Activated naive CD4-positive, alpha-beta T cell treated with anti-CD3 and anti-CD28 coated beads for 36 hours (primary cell): ENCODE measurements at places on chromosomes 13 and 19. TPM values are rescaled to one million over a fixed set of nuclear protein-coding genes. Genes with fewer than 3 reads are reported as not detected.
A peak's percentile ranks its signal among the peaks of the same experiment; 100 is the strongest.

- no peak overlapping the region for H3K27ac ChIP-seq
- no peaks in the 10 kb centered on the region for H3K27me3 ChIP-seq
- no peaks in the 10 kb centered on the region for H3K36me3 ChIP-seq
- DNase-seq: no peak
Measured at GRCh38 chr13:50709058-50709457, 134.4 kb downstream of the DLEU7 start.

- H3K4me3 ChIP-seq: no peak overlapping the region
- H3K36me3 ChIP-seq: peaks cover 10% of the 10 kb centered on the region
- H3K27me3 ChIP-seq: no peaks in the 10 kb centered on the region
- H3K27ac ChIP-seq: no peak overlapping the region
- peaks cover 62% of the 10 kb centered on the region for H3K4me1 ChIP-seq
- peak; percentile 38 for DNase-seq
Measured at GRCh38 chr13:97261254-97262005, 39.3 kb downstream of the MBNL2 start.

DNA sequence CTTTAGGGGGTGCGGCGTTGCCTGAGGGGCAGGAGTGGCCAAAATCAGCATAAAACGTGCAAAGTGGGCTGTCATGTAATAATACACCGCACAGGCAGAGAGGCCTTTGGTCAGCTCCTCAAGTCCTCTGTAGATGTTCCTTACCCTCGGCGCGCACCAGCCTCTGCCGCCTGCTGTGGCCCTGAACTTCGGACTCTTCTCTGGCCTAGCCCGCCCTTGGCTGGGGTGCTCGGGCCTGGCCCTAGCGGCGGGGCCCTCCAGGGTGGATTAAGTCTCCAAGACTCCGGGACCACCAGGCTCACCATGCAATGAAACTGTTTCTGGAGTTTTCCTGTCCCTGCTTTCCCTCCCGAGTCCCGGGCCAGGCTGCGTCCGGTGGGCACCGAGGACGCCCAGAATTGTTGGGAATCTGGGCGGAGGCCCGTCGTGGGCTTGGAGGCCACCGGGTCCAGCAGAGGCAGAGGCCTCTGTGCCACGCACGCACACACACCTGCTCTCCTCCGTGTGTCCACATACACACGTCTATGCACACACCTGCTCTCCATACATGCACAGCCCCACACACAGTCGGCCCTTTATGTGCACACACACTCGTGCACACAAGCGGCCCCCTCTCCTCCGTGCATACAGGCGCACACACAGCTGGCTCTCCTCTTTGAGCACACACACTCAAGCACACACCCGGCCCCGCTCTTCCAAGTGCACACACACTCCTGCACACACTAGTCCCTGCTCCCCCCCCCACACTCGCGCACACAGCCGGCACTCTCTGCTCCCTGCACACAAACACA, 1.5 kb upstream of the TFDP1 start:
- DNase-seq: peak; percentile 2
- H3K4me3 ChIP-seq: peak overlapping the region; percentile 61
- peaks cover 27% of the 10 kb centered on the region for H3K4me1 ChIP-seq
- no peaks in the 10 kb centered on the region for H3K27me3 ChIP-seq
- no peak overlapping the region for H3K27ac ChIP-seq

GRCh38 chr13:100063906-100064305, 25.0 kb upstream of the PCCA start:
- no peak overlapping the region for H3K27ac ChIP-seq
- H3K4me3 ChIP-seq: no peak overlapping the region
- peaks cover 5% of the 10 kb centered on the region for H3K27me3 ChIP-seq
- no peak for DNase-seq
- H3K4me1 ChIP-seq: no peaks in the 10 kb centered on the region

FCAR gene
- total RNA-seq: not detected

GRCh38 chr13:33671560-33671959, 146.4 kb upstream of the RFC3 start:
- H3K27ac ChIP-seq: no peak overlapping the region
- H3K36me3 ChIP-seq: no peaks in the 10 kb centered on the region
- peaks cover 4% of the 10 kb centered on the region for H3K4me1 ChIP-seq
- no peak for DNase-seq
- no peak overlapping the region for H3K4me3 ChIP-seq

DNA sequence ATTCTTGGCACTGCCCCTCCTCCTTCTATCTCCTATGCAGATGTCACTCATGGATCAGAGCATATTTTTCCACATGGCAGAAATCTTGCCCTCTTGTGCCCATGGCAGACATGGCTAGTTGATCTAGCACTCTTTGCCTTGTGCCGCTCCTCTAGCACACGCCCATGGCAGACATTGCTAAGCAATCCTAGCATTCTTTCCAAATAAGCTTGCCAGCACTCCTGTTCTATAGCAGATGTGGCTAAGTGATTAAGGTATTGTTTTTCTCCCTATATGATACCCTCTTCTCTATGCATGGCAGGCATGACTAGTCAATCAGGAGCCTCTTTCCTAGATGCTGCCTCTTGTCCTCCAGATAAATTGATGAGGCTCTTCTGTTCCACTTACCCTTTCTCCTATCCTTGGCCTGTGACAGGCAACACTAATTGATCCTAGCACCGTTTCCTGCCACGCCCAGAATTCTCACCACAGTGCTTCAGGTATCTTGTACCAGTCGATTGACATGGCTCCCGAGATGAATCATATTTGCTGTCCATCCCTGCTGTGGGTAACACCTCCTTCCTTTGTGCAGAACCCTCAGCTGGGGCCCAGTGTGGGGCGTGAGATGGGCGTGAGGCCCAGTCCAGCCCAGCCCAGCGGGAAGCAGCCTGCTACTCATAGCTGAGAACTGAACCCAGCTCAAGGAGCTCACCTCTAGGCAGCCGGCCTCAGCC, 26.9 kb downstream of the TMED1 start:
- DNase-seq: peak; percentile 60
- H3K4me1 ChIP-seq: peaks cover 20% of the 10 kb centered on the region
- peak overlapping the region; percentile 61 for H3K27ac ChIP-seq
- H3K36me3 ChIP-seq: peaks cover 15% of the 10 kb centered on the region
- no peaks in the 10 kb centered on the region for H3K27me3 ChIP-seq
- no peak overlapping the region for H3K4me3 ChIP-seq

GRCh38 chr19:42038666-42039065, 31.3 kb downstream of the GRIK5 start:
- no peak for DNase-seq
- H3K4me1 ChIP-seq: no peaks in the 10 kb centered on the region
- no peaks in the 10 kb centered on the region for H3K27me3 ChIP-seq
- no peak overlapping the region for H3K4me3 ChIP-seq
- no peak overlapping the region for H3K27ac ChIP-seq

KISS1R gene
- total RNA-seq: 5.3 TPM

- H3K27me3 ChIP-seq: no peaks in the 10 kb centered on the region
- no peak overlapping the region for H3K27ac ChIP-seq
- no peak overlapping the region for H3K4me3 ChIP-seq
- H3K4me1 ChIP-seq: peaks cover 12% of the 10 kb centered on the region
Measured at GRCh38 chr13:45196096-45196495, 4.7 kb downstream of the KCTD4 start.

KLK14 gene
- total RNA-seq: 0.69 TPM

HSD17B14 gene
- 0.50 TPM for total RNA-seq

FFAR3 gene
- 5.3 TPM for total RNA-seq

DNA sequence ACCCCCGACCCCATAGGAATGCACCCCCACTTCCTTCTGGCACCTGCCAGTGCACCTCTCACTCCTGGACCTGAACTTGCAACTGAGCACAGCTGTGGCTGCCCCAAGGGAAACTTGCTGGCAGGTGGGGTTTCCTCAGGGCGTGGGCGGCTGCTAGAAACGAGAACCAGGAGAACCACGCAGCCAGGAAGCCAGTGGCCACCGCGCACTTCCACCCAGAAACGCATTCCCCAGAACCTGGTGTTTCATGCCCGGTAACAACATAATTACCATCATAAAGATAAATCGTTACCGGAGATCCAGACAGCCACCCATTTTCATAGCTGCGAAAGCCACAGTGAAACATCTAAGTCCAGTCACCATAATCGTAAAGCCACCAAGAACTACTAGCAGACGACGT, 75.2 kb upstream of the C13orf46 start:
- H3K36me3 ChIP-seq: peaks cover 18% of the 10 kb centered on the region
- H3K27me3 ChIP-seq: no peaks in the 10 kb centered on the region
- peak overlapping the region; percentile 53 for H3K4me3 ChIP-seq
- peak; percentile 83 for DNase-seq

NLRP5 gene
- total RNA-seq: not detected

FPR1 gene
- not detected for total RNA-seq

CILP2 gene
- total RNA-seq: 0.22 TPM

DNA sequence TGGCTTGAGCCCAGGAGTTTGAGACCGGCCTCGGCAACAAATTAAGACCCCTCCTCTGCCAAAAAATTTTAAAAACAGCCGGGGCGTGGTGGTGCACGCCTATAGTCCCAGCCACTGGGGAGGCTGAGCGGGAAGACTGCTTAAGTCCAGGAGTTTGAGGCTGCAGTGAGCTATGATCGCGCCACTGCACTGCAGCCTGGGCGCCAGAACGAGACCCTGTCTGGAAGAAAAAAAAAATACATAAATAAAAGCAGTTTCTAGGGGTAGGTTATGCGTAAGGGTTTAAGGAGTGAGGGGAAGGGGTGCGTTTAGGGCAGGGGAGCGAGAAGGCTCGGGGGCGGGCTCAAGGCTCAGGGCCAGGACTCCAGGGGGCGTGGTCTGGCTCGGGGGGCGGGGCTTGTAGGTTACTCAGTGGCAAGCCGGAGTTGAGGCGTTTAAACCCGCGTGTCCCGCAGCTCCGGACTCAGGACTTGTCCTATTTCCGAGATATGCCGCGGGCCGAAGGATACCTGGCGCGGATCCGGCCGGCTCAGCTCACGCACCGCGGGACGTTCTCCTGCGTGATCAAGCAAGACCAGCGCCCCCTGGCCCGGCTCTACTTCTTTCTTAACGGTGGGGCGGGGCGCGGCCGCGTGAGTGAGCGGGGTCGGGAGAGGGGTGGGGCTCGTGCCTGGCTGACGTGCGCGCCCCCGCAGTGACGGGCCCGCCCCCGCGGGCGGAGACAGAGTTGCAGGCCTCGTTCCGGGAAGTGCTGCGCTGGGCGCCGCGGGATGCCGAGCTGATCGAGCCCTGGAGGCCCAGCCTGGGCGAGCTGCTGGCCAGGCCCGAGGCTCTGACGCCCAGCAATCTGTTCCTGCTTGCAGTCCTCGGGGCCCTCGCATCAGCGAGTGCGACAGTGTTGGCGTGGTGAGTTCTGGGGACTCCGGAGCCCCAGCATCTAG, 10.7 kb downstream of the SPACA6 start:
- H3K27ac ChIP-seq: peak overlapping the region; percentile 92
- peaks cover 27% of the 10 kb centered on the region for H3K4me1 ChIP-seq

GRCh38 chr13:33257841-33258807, 27.4 kb downstream of the STARD13 start:
- no peak for DNase-seq
- no peaks in the 10 kb centered on the region for H3K4me1 ChIP-seq
- H3K27me3 ChIP-seq: peaks cover 3% of the 10 kb centered on the region
- H3K4me3 ChIP-seq: no peak overlapping the region
- no peaks in the 10 kb centered on the region for H3K36me3 ChIP-seq

DNA sequence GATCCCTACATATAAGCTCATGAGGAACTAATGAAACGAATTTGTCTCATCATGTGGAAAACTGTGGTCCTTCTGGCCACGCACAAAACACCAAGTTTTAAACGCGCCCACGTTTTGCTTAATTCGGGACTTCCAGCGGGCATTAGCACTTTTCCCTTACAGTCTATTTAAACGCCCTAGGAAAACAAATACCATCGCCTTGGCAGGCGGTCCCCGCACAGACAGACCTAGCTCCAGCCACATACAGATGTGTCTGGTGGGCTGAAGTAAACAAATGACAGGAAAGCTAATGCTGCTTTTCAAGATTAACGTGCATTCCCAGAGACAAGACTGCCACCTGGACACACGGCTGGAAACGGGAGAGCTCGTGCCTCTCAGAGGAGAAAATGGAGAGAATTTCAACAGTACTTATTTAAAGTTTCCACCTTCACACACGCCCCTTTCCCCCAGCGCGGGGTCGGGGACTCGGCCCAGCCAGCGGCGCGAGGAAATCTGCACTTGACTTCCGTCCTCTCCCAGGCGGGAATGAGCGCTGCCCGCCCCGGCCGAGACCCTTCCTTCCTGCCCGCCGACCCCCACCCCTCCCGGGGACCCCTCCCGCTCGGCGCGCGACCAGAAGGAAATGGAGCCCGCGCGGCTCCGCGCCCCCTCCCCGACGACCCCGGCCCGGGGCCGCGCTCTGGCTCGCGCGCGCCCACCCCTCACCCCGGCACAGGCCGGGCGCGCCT, 931 bp downstream of the USP12 start:
- no peaks in the 10 kb centered on the region for H3K27me3 ChIP-seq
- H3K27ac ChIP-seq: peak overlapping the region; percentile 91
- peak overlapping the region; percentile 91 for H3K4me3 ChIP-seq
- H3K36me3 ChIP-seq: no peaks in the 10 kb centered on the region

SPTBN4 gene
- 1.1 TPM for total RNA-seq

GRCh38 chr13:105087945-105088344, 1447.5 kb downstream of the EFNB2 start:
- H3K4me1 ChIP-seq: no peaks in the 10 kb centered on the region
- no peak overlapping the region for H3K4me3 ChIP-seq
- no peak overlapping the region for H3K27ac ChIP-seq
- no peak for DNase-seq
- H3K27me3 ChIP-seq: no peaks in the 10 kb centered on the region

LSR gene
- total RNA-seq: 11.2 TPM

DNA sequence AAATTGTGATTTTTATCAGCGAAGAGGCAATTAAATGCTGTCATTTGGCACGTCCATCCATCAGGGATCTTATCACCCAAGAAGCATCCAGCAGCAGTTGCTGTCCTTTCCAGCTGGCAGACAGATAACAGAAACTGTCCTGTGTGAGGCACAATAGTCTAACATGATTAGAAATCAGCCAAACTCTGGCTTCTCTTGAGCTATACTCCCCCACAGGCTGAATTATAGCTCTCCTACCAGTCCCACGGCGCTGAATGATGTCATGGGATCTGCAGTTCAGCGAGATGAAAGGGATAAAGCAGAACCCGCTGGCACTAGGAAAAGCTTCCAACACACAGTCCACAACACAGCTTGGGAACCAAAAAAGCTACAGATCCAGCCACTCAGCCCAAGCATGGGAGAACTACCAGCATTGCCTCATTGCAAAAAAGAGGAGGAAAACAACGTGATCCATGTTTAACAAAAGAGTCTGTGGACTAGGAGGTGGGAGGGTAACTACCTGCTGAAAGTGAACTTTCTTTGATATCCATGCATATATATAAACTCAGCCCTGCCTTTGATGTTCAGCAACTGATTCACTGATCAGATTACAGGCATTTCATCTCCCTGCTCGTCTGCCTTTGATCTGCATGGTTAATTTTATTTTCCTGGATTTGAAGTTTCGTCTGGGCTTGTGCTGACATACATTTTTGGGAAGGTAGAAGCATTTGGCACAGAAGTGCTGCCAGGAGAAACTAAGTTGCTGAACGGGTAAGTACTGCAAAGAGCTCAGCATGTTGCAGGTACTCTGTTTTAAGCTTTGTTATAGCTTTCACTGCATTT, at the start of gene TNFRSF19:
TSS of gene TNFRSF19 (plus strand) at position 314 of the 822 bp plus-strand sequence. CDS start 19,772 bp downstream, outside the sequence.
- H3K27ac ChIP-seq: no peak within 1 kb of the TSS
- no peaks in the 10 kb centered on the region for H3K36me3 ChIP-seq
- peaks cover 26% of the 10 kb centered on the region for H3K27me3 ChIP-seq
- peaks cover 9% of the 10 kb centered on the region for H3K4me1 ChIP-seq

- no peak overlapping the region for H3K27ac ChIP-seq
- H3K4me1 ChIP-seq: no peaks in the 10 kb centered on the region
- DNase-seq: no peak
- no peaks in the 10 kb centered on the region for H3K36me3 ChIP-seq
- H3K27me3 ChIP-seq: peaks cover 15% of the 10 kb centered on the region
- no peak overlapping the region for H3K4me3 ChIP-seq
Measured at GRCh38 chr13:95386370-95386769, 85.1 kb upstream of the ABCC4 start.

KLK12 gene
- not detected for total RNA-seq

MISP3 gene
- 0.45 TPM for total RNA-seq

GNG7 gene
- 0.74 TPM for total RNA-seq
